ENCODE measurements at places on chromosomes 11 and 22.

DNA sequence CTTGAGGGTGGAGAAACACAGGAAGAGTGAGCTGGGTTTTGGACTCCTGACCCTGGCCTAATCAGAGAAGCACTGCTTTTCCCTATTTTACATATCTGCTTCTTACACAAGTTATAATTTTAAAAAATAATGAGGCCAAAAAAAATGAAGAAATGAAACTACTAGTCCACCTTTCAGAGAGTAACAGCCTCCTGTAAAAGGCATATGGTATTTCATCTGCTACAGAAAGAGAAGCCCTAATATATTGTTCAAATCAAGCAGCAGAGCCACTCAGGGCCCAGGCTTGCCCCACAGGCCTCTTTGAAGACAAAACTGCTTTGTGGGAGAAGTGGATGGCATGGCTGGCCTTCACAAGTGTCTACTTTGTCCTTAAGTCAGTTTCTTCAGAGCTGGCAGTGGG, 10.0 kb downstream of the DIXDC1 start:
- DNase-seq = no peak

- peak; percentile 25 for DNase-seq
Measured at GRCh38 chr22:18110194-18110953, at the start of gene TUBA8. TSS of gene TUBA8 (plus strand) at chr22:18110809. CDS start at chr22:18110866, 57 bp downstream.

DNA sequence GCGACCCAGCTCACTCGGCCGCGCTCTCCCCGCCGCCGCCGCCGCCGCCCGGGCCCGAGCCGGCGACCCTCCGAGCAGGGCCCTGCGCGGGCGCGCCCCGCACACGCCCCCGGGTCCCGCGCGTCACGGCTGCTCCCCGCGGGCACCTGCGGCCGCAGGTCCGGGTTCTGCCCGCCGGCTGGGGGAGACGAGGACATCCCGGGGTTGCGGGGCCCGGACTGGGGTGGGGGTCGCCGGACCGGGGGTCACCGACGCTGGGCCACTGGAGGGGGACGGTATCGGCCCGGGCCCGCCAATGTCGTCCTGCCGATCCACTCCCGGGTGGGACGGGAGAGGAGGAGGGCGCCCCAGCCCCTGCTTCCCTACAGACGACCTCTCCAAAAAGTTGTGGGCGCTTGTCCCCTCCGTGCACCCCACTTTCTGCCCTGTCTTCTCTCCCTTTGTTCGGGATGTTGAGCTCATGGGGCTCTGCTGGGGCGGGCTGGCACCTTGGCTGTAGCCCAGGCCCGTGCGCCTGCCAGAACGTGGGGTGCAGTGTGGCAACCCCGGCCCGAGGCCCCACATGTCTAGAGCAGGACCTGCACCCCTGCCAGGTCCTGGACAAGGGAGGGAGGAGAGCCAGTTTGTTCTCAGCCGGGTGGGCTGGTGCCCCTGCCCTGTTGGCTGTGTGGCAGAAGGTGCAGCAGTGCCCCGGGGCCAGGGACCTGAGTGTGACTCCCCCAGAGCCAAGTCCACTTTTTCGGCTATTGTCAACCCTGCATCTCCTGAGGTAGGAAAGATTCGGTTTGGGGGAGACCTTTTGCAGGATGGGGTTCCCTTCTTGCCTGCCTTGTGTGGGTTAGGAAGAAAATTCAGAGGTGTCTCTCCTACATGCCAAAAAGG, 40.2 kb upstream of the CELSR1 start:
- DNase-seq = no peak

GRCh38 chr11:102111787-102112508, 1.7 kb downstream of the YAP1 start:
- no peak for DNase-seq

DNA sequence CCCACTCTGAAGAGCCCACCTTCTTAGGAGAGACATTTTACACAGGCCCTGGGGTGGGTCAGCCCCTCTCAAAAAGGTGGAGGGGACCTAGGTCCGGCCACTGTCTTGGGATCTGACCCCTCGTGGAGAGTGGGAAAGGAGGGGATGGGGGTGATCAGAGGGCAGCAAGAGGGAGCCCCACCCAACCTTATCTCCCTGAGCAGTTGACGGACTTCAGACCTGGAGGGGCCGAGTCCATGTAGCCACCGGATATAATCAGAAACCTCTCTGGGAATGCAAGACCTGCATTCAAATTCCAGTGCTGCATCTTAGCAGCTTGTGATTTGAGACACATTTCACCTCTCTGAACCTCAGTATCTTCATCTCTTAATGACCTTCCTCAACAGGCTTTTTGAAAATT, 44.0 kb downstream of the TP53I11 start:
- DNase-seq = no peak

DNA sequence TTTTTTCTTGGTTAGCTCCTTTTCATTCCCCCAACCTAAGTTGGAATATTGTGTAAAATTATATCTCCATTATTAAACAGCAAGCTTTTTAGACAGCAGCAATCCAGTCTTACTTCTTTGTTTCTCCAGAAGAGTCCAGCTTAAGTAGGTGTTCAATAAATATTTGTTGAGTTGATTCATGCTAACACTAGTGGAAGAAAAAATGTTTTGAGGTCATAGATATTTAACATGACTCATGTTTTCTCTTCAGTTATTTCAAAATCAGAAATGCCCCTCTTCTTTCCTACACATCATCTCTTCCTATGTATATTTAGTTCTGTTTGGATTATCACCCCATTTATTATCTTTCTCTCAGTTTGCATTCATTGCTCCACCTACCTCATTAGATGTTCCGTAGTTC, 20.3 kb downstream of the CCDC83 start:
- no peak for DNase-seq

DNA sequence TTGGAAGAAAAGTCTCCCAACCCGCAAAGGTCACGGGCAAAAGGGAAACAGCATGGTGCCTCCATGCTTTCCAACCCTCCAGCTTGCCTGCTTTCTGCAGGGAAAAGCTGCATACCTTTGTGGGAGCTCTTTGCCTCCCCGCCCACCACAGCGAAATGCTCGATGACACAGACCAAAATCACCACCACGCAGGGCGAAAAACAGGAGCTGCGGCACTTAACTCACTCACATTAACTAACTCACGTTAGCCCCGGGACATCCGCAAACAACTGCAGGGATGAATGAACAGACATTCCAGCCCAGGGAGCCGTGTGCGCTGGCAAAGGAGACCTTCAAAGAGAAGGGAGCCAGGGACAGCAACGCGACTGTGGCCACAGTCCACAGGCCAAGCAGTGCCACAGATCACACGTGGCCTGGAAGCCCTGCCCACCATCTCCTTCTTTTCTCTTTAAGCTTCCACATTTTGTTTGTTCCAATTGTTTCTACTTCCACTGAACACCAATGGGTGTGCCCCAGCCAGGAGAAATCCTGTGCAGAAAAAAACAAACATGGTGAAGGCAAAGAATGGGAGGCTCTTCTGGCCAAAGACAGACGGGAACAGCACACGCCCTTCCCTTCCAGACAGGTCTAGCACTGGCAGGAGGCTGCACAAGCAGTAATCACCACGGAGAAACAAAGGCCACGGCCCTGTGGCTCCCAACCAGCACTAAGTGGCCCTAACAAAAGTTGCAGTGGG, 39.3 kb downstream of the DUSP8 start:
- DNase-seq = no peak

- DNase-seq = no peak
Measured at GRCh38 chr22:34592123-34592740, 473.7 kb upstream of the ISX start.

- DNase-seq = no peak
Measured at GRCh38 chr22:23089633-23090456, 19.5 kb downstream of the GNAZ start.

GRCh38 chr11:131668500-131669400, 298.3 kb downstream of the NTM start:
- DNase-seq = no peak

DNA sequence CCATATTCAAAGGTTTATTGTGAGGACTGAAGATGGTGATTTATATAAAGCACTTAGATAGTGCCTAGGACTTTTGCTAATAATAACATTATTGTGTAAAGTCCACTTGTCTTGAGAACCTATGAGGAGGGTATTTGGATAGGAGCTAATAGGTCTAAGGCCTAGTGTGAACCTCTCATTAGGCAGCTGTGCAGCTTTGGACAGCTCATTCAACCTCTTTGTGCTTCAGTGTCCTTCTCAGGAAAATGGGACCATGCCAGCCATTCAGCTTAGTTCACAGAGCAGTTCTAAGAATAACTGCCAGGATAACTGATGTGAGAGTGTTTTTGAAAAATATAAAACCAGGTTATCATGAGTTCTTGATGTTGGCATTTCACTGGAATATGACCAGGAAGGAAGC, 56.2 kb downstream of the NAV2 start:
- DNase-seq = no peak

DNA sequence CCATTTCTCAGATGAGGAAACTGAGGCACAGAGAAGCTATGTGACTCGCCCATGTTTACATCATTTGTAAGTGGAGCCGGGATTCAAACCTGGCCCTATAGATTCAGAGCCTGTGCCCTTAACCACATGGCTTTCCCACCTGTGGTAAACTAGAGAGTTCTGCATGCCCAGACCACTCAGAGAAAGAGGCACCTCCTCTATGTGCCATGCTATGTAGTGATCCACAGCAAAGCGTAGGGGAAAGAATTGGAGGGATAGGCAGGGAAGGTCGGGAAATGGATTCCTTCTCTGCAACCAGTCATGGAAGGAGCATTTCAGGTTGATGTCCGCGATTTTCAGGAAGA, 15.4 kb upstream of the POU2AF2 start:
- no peak for DNase-seq

GRCh38 chr11:33633251-33634003, 67.2 kb downstream of the C11orf91 start:
- DNase-seq = no peak

- no peak for DNase-seq
Measured at GRCh38 chr11:133386262-133386661, 146.0 kb downstream of the OPCML start.

- no peak for DNase-seq
Measured at GRCh38 chr22:23775779-23776375, 3.2 kb downstream of the MMP11 start.

DNA sequence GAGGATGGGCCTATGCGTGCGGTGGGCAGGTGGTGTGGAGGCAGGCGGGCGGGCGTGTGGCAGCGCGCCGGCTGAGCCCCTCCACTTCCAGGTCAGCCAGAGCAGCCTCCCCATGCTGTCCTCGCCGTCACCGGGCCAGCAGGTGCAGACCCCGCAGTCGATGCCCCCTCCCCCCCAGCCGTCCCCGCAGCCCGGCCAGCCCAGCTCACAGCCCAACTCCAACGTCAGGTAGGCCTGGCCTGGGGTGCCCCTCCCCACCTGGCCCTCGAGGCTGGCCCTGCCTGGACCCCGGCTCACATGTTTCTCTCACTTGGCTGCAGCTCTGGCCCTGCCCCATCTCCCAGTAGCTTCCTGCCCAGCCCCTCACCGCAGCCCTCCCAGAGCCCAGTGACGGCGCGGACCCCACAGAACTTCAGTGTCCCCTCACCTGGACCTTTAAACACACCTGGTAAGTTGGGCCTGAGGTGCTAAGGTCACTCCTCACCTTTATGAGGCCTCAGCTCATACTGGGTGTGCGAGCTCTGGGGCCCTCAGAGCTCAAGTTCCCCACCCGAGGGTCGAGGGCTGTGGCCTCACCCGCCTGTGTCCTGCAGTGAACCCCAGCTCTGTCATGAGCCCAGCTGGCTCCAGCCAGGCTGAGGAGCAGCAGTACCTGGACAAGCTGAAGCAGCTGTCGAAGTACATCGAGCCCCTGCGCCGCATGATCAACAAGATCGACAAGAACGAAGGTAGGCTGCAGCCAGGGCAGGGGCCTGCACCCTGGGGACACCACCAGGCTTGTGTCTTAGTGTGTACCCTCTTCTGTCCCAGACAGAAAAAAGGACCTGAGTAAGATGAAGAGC, 75.3 kb downstream of the MED15 start:
- no peak for DNase-seq

GRCh38 chr11:61037441-61038093, 64.7 kb upstream of the CD5 start:
- no peak for DNase-seq

GRCh38 chr11:7467652-7468051, 17.7 kb upstream of the OLFML1 start:
- DNase-seq = no peak

GRCh38 chr22:33917744-33918406, 2.4 kb downstream of the LARGE1 start:
- no peak for DNase-seq

DNA sequence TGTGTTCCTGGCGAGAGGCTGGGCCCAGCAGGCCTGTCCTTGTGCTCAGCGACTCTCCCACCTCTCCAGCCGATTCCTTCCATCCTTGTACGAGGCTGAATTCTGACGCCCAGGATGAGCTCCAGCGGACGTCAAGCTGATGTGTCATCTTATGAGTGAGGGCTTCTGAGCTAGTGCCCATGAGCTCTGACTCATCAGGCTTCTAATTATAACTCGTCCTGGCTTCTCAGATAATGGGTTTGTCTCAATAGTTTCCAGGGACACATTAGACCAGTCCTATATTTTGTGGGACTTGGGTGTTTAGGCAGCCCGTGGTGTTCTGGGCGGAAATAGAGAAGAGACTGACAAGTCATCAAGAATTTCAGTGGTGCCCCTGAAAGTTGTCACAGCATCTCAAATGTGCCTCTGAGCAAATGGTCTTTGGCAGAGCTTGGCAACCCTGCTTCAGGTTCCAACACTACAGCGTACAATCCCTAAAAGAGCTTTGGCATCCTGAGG, 108.2 kb upstream of the CD44 start:
- DNase-seq = no peak

DNA sequence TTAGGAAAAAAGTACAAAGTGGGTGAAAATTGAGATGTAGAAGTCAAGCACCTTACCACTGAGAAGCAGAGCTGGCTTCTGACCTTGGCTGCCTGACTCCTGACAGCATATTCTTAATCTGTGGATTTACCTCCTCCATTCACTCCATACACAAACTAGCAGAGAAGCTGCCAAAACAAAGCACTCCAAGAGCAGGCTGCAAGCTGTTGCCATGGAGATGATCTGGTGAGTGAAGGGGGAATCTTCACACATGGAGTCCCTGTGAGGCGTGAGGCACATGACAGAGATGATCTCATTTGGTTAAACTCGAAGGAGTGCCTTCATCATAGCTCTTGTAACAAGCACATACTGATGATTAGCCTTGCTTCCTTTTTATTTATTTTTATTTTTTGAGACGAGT, 16.1 kb downstream of the COMMD9 start:
- DNase-seq = no peak

DNA sequence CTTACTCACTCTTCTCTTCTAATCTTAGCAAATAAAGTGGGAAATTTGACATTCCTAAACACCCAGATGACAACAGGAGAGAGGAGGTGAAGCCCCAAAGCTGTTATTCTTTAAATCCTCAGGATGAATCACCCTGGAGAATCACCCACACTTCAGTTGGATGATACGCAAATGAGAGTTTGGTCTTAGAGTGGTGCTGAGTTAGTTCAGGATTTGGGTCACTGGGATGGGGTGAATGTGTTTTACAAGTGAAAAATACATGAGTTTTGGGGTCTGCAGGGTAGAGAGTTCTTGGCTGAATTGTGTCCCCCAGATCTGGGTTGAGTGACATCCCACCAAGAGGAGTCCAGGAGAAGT, 117.2 kb downstream of the GGTLC2 start:
- DNase-seq = no peak
